Effector CD8-positive, alpha-beta T cell (primary cell): ENCODE measurements at places on chromosomes 6 and 20.

- no peak for DNase-seq
Measured at GRCh38 chr20:61608275-61609085, 356.4 kb downstream of the CDH4 start.

DNA sequence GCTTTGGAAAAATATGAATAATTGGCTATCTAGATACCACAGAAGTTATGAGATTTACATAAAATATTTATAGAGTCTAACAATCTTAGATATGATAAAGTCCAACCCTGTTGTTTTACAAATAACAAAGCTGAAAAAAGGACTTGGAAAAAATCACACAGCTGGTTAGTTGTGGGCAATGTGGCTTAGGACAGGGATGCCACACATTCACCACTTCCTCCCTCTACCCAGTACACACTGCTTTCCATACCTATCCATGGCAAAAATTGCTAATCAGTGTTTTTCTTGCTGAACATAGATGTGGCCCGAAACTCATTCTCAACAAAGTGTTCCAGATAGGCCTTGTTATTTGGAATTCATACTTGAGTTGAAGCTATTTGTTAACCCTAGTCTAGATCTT, 147.3 kb upstream of the BMP5 start:
- DNase-seq: no peak

- DNase-seq: no peak
Measured at GRCh38 chr6:121548131-121548530, 112.7 kb downstream of the GJA1 start.

DNA sequence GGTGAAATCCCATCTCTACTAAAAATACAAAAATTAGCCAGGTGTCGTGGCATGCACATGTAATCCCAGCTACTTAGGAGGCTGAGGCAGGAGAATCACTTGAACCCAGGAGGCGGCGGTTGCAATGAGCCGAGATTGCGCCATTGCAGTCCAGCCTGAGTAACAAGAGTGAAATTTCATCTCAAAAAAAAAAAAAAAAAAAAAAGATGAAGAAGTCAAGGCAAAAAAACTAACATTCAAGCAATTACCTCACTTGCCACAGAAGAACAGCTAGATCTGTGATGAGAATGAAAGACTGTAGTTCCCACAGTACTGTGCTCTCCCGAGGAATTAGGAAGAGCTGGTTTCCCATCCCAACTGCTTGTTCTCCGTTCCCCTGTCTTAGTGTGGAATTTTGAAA, 144.7 kb upstream of the ECI2 start:
- no peak for DNase-seq

DNA sequence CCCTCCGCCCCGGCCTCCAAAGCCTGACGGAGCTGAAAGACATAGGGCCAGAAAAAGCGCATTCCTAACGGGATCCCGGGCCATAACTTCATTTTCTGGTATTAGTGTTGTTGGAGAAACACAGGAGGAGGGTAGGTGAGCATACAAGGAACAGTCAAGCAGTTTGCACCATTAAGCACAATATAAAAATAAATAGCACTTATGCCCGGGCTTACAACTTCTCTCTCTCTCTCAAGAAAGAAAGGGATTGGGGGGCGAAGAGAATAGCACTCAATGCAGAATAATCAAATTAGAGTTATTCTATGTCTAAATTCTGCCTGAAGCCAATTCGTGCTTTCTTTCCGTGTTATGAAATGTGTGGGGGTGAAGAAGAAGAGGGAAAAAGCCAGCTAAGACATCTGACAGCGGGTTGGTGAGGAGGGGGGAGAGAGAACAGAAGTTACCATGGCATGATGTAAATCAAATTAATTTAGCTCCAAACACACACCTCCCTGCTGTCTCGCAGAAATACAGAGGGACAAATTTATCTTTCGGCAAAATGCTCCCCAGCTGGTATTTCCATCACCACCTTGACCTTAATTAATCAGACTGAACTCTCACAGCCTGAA, 508 bp upstream of the METTL24 start:
- no peak for DNase-seq

GRCh38 chr6:168002804-168003203, 5.3 kb downstream of the KIF25 start:
- DNase-seq: no peak

DNA sequence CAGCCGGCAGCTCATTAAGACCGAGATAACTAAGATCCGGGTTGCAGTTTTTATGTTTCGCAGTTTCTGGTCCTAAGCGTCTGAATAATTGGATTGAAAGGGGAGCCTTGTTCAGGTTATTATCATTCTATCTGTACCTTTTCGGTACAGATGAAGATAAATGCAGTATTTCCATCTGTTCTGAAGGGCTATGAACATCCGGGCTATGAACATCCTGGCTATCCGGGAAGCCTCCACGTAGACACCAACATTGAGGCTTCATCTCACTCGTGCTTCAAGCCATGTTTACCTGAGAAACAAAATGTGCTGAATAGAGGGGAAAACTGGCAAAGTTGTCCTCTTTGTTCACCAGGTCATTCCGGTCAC, 399 bp upstream of the REPS1 start:
- no peak for DNase-seq

- DNase-seq: no peak
Measured at GRCh38 chr6:155273431-155273830, 9.6 kb downstream of the CLDN20 start.

DNA sequence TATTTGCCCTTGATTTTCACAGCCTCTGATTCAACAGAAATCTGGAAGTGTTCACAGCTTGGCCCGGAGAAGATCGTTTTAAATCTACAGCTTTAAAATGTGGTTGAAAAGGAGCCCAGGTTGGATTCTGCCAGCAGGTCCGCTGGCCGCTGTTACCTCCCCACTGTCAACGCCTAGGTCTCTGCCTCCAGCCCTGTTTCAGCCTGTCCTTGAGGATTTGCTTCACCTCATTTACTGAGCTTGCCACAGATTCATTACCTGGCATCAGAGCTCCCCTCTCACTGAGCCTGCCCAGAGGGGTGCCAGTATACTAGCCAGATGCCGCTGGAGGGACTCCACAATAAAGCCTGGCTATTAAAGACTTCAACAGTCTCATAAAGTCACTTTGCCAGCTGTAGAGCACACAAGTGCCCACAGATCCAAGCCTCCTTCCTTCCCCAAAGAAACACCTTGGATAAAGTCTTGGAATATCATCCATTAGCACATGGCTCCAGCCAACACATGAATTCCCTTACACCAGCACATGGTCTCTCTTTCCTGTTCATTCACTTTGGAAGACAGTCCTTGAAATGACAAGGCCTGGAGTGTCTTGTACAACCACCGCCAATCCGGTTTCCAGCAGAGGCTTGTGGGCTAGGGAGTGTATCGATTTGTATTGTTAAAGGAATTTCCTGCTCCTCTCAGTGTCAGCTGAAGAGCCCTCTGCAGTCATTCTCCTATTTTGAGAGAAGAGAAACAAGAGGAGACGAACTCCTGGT, 9.5 kb upstream of the NR2E1 start:
- no peak for DNase-seq

DNA sequence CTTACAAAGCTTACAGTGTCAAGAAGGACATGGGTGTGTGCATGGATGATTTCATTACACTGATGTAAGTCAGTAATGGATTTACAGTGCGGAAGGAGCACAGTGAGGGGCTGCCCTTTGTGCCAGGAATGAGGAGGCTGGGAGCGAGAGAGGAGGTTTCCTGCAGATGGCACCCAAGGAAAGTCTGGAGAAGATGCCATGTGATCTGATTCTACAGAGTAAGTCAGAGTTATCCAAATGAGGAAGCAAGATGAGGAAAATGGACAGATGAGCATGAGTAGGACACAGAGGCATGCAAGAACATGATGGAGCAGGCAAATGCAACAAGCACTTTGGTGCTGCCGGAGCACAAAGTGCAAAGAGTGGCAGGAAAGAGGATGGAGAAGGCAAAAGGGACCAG, 29.7 kb downstream of the MAP7 start:
- DNase-seq: no peak

DNA sequence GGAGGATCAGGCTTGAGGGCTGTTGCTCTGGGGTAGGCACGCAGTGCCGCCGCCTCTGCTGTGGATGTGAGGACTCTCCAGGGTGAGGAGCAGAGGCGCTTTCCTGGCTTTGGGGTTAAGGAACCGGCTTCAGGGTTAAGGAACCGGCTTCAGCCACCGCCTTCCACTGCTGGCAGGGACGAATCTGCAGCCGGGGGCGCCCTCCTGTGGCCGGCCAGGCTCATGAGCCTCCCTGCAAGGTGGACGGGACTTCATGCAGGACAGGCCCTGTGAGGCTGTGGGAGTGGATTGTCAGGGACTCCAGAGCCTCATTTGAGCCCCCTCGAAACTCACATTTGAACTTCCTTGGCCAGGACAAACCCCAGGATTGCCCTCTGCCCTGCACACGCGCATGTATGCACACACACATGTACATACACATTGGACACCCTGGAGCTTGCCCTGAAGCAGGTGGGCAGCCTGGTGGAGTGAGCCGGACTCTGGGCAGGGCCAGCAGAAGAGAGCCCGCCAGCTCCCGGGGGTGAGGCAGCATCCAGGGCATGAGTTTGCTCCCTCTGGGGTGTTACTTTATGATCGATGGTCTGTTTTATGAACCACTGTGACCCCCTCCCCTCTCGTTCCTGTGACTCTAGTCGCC, 146.9 kb downstream of the PHACTR3 start:
- no peak for DNase-seq

DNA sequence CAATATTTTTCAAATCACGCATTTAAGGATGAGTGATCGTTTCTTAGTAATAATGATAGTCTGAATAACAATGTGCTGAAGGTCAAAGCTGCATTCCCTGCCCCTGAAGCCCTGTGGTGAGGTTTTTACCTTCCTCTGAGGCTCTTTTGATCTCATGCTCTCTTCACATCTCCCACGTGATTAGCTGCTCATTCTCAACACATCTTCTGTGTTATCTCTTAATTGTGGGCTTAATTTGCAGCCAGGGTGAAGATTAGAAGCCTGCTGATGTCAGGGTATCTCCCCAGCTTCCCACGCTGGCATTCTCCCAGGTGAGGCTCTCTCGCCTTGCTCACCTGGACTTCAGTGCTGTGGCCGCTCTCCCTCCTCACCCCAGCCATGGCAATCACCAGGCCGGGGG, 109.7 kb upstream of the FOXQ1 start:
- DNase-seq: no peak

- DNase-seq: no peak
Measured at GRCh38 chr6:75130784-75131183, 75.1 kb downstream of the COL12A1 start.

DNA sequence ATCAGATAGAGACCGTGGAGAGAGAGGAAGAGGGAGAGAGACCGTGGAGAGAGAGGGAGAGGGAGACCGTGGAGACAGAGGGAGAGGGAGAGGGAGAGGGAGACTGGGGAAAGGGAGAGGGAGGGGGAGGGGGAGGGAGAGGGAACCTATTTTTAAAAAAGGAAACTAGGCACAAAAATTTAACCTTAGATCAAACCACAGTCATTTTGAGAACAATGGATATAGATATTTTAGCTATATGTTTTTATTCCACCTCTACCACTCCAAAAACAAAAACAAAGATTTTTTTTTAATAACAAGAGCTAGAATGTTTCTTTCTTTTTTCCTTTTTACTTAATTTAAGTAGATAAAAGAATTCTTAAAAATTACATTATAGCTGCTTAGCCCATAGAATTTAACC, 65.1 kb upstream of the SCGN start:
- DNase-seq: no peak
